Epithelial cell of proximal tubule (primary cell): ENCODE measurements at places on chromosomes 6 and 20. TPM values are rescaled to one million over a fixed set of nuclear protein-coding genes. Genes with fewer than 3 reads are reported as not detected.

The TIAM2 gene
- total RNA-seq = 9.9 and 13.1 TPM in 2 replicates

The RNF146 gene
- total RNA-seq = 13.8 and 16.5 TPM in 2 replicates

The KCNK5 gene
- total RNA-seq = 1.6 and 2.8 TPM in 2 replicates

The KCNG1 gene
- total RNA-seq = 5.2 and 10.5 TPM in 2 replicates

The LSM14B gene
- total RNA-seq = 16.3 and 23.3 TPM in 2 replicates
